ENCODE measurements at places on chromosomes 1 and 21.

DNA sequence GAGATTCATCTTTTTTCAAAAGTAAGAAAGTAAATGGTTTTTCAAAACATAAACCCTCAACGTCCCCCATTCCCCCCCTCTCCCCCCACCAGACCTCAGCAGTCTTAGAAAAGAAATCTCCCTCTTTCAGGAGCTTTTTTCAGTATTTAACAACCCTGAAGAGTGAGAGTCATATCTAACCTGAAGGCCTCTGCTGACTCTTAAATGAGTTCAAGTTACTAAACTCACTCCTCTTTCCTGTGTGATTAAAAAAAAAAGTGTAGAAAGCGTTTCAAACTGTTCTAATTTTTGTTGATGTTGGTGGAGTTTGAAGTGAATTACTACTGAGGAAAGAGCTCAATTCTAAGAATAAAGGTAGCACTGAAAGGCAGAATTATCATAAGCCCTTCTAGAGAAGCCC is 93.7 kb downstream of the VAV3 start:
- DNase-seq, result no peak

DNA sequence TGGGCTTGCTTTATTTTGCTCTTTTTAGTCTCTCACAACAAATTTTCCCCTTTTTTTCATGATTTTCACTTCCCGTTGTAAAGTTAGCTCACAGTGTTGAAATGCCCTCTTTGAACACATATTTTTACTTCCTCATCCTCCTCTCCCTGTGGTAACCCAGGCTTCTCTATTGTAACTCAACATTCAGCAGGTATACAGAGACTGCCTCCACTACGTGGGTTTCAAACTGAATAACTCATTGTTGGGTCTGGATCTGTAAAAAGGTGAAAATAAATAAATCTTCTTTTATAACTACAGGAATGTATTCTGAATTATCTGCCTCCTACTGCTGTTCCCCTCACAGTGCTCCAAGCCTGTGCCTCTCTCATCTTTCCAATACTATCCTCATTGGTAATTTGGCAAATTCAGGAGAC is 166.4 kb downstream of the RUNX1 start:
- no peak for DNase-seq

DNA sequence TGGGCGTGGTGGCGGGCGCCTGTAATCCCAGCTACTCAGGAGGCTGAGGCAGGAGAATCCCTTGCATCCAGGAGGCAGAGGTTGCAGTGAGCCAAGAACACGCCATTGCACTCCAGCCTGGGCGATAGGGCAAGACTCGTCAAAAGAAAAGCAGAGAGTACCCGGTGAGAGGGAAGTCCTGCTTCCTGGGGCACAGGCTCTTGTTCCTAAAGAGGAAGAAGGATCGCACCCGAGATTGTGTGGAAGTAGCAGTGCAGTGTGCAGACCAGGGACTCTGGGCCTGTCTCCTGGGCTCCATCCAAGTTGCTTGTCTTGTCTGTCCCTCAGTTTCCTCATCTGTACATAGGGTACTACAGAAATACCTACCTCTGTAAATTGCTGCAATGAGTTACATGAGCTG is 29.6 kb downstream of the NBPF3 start:
- no peak for DNase-seq

DNA sequence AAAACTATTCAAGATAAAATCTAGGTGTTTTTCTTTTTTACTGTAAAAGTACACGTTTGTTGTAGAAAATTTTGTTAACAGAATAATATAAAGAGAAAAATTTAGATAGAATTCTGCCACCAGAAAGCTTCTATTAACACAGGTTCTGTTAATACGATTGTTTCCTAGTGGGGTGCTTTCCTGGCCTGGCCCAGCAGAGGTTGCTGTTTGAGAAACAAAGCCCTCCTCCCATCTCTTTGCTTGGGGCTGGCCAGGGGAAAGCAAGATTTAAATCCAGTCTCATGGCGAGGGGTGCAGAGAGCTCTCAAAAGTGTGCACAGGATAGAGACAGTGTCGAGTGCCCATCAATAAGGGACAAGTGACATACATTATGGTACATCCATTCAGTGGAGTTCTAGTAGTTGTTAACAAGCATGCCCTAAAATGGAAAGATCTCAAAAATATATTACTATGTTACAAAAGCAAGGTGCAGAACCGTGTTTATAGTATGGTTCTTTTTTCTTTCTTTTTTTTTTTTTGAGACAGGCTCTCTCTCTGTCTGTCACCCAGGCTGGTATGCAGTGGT is 14.6 kb upstream of the ACBD3 start:
- DNase-seq, result no peak

GRCh38 chr1:54461731-54462596 is 55.8 kb upstream of the SSBP3 start:
- DNase-seq, result no peak

- no peak for DNase-seq
These were observed 8.3 kb downstream of the WARS2 start for GRCh38 chr1:119132179-119132578.

DNA sequence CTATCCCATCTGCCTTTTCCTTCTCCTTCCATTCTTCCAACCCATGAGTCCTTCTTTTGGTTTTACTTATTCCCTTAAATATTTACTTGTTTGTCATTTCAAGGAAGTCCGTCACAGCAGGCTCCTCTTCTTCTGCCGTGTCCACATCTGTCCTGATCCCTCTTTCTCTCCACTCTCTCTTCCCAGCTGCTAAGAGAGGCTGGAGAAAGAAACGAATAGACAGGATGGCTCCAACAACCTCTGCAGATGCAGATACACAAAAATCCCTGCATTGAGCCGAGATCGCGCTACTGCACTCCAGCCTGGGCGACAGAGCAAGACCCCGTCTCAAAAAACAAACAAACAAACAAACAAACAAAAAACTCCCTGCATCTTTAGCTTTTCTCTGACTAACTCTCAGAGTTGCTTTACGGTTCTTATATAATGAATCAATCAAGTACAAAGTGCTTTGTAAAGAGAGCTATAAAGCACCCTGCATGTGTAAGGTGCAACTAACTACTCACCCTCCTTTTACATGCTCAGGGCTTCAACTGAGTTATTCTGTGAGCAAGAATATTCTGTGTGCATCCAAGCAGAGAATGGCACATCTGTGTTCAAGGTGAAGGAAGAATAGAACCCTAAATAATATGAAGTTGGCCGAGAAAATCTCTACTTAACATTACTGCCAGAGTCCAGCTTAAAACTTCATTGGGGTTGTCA is 3.8 kb upstream of the SAMD13 start:
- DNase-seq, result no peak

- no peak for DNase-seq
These were observed 81.8 kb downstream of the DISC1 start for GRCh38 chr1:231708394-231708793.

DNA sequence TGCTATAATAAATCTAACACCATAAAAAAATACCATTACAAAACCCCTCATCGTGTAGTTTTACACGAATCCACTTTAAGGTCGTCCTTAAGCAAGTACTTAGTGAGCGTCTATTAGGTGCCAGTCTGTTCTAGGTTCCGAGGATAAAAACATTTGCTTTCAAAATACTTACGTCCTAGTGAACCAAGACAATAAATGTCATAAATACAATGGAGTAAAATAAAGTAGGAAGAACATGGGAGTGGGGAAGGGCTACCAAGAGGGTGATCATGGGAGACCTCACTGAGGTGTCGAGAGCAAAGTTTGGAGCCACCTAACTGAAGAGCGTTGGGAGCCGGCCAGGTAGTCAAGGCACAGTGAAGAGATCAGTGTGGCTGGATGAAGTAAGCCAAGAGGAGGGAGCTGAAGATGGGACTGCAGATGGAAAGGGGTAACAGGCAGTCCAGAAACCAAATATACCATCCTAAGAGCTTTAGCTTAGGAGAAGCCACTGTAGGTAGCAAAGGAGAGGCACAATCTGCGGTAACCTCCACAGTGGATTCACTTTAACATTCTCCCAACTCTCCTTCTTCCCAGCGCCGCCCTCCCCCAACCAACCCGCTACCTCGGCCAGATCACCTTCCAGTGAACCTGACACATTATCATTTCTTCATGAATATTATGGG is 684 bp downstream of the LTN1 start:
- no peak for DNase-seq

- no peak for DNase-seq
These were observed 89.2 kb downstream of the PLXNA2 start for GRCh38 chr1:208154679-208155642.

DNA sequence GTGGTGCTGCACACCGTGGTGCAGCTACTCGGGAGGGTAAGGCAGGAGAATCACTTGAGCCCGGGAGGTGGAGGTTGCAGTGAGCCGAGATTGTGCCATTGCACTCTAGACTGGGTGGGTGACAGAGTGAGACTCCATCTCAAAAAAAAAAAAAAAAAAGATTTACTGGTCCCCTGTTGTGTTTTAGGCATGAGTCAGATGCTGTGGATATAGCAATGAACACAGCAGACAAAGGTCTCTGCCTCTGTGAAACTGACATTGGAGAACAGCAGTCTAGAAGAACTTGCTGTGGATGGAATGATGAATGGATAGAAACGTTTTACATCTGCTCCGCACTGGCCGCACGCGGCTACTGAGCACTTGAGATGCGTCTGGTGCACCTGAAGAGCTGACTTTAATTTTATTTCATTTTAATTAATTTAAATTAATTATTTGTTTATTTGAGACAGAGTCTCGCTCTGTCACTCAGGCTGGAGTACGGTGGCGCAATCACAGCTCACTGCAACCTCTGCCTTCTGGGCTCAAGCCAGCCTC is 24.5 kb upstream of the EPHA2 start:
- DNase-seq, result no peak

GRCh38 chr21:36200081-36200561 is 43.5 kb downstream of the DOP1B start:
- no peak for DNase-seq

DNA sequence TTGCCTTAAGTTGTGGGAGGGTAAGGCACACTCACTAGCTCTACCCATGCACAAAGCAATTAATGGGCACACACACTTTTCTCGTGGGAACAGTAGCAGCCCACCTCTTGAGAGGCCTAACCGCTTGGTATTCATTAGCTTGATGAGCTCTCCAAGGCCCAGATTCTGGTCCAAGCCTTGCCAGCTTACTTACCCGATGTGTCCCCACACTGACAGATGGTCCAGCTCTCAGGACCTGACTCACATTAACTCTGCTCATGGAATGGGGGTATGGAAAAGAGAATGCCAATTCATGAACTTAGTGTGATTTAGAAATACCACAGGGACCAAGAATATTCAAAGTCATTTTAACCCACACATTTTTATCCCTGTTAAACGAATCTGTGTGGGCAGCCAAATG is 106.8 kb upstream of the CACHD1 start:
- no peak for DNase-seq
